ENCODE measurements at places on chromosomes 13 and 19.

- DNase-seq, result no peak
These were observed 2.8 kb upstream of the PSPN start for GRCh38 chr19:6378486-6378885.

GRCh38 chr19:54128441-54128725 is 9.2 kb upstream of the CNOT3 start:
- no peak for DNase-seq

DNA sequence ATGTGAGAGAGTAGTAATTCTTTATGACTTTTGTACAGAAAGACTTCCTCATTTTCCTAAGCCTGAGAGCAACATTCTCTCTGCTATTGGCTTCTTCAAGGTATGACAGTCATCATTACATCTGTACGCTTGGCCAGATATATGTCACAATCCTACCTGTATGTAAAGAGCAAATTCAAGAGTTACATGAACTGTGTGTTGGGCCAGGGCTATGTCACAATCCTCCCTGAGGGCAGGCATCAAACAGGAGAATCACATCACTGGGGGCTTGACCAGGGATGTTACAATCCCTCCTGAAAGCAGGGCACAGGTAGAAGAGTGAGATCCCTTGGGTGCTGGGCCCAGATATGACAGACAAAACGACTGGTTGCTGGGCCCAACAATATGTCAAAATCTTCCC is 9.8 kb upstream of the ZNF724 start:
- no peak for DNase-seq

- no peak for DNase-seq
These were observed 5.1 kb downstream of the UTP14C start for GRCh38 chr13:52029569-52029968.

DNA sequence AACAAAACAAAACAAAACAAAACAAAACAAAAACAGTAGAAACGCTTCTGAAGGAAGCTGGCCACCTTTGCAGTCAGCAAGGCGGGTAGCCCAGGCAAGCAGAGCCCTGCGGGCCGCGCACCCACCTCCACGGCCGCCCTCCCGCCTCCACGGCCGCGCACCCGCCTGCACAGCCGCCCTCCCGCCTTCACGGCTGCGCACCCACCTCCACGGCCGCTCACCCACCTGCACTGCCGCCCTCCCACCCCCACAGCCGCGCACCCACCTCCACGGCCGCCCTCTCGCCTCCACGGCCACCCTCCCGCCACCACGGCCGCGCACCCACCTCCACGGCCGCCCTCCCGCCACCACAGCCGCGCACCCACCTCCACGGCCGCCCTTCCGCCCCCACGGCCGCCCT is 9.0 kb upstream of the TIMM13 start:
- no peak for DNase-seq

GRCh38 chr19:32224371-32225244 is 120.8 kb upstream of the ZNF507 start:
- DNase-seq, result peak; percentile 19

DNA sequence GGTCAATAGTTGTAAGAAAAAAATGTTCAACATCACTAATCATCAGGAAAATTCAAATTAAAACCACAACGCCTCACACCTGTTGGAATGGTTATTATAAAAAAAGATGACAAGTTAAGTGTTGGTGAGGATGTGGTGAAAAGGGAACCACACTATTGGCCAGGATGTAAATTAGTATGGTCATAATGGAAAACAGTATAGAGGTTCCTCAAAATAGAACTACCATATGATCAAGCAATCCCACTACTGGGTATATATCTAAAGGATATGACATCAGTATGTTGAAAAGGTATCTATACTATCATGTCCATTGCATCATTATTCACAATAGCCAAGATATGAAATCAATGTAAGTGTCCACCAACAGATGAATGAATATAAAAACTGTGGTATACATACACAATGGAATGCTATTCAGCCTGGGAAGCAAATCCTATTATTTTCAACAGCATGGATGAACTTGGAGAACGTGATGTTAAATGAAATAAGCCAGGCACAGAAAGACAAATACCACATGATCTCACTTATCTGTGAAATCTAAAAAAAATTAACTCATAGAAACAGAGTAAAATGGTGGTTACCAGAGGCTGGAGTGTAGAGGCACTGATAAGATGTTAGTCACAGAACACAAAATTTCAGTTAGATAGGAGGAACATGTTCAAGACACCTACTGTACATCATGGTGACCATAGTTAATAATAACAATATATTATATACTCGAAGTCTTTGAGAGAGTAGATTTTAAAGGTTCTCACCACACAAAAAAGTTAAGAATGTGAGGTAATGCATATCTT is 56.6 kb downstream of the TBC1D4 start:
- no peak for DNase-seq

DNA sequence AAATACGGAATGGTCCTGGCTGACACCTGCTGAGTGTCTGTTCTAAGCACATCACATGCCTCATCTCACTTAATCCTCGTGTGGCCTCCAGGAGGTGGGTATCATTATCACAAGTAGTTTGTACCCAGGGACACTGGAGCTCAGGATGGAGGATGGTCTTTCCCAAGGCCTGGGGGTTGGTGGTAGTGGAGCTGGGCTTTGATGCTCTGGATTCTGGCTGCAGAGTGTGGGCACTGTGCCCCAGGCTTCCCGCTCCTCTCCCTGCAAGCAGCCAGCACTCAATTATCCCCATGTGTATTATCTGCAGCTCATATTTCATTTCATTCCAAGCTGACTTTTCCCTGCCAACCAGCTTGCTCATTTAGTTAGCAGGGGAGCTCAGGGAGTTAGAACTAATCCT is 52.1 kb downstream of the SIAH3 start:
- DNase-seq, result no peak

DNA sequence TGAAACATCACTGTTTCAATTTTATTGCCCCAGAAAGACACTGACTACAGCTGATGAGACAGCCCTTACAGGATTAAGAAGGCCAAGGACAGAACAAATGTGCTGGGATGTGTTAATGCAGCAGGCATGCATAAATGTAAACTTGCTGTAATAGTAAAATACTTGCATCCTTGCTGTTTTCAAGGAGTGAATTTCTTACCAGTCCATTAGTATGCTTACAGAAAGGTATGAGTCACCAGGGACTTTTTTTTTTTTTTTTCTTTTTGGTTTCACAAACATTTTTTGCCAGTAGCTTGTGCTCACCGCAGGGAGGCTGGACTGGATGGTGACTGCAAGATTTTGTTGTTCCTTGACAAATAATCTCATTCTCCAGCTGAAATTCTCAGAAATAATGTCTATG is 55.1 kb downstream of the GPR180 start:
- no peak for DNase-seq

GRCh38 chr13:111474136-111475002 is 153.9 kb downstream of the TEX29 start:
- no peak for DNase-seq

- DNase-seq, result no peak
These were observed 14.0 kb downstream of the XRCC1 start for GRCh38 chr19:43561139-43561970.

- DNase-seq, result no peak
These were observed 7.5 kb downstream of the RAB4B start for GRCh38 chr19:40785526-40785925.

- DNase-seq, result no peak
These were observed 20.4 kb downstream of the LMO7 start for GRCh38 chr13:75656425-75656989.

DNA sequence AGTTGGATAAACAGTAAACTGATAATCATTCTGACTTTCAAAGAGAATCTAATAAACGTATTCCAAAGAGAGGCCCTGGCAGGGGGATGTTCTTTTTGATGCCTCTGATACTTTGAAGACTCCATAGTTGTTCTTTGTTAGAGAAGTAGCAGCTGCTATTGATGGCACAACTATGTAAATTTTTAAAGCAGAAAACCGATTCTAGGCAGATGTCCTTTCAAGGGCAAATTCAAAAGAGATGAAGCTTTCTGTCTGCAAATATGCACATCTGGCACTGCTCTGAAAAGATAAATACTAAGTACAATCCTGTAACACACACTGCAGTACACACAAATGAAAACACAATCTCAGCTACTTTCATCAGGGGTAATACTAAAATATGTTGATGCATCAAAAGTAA is 250.1 kb downstream of the VWA8 start:
- DNase-seq, result no peak

- no peak for DNase-seq
These were observed 23.2 kb upstream of the MAB21L1 start for GRCh38 chr13:35499676-35500075.

- no peak for DNase-seq
These were observed 12.3 kb upstream of the WDR18 start for GRCh38 chr19:971795-972194.

- no peak for DNase-seq
These were observed 1.0 kb upstream of the BCAM start for GRCh38 chr19:44807652-44808462.

- no peak for DNase-seq
These were observed 71.7 kb downstream of the POSTN start for GRCh38 chr13:37526710-37527473.

GRCh38 chr19:1473085-1473851 is 5.7 kb downstream of the C19orf25 start:
- DNase-seq, result no peak

DNA sequence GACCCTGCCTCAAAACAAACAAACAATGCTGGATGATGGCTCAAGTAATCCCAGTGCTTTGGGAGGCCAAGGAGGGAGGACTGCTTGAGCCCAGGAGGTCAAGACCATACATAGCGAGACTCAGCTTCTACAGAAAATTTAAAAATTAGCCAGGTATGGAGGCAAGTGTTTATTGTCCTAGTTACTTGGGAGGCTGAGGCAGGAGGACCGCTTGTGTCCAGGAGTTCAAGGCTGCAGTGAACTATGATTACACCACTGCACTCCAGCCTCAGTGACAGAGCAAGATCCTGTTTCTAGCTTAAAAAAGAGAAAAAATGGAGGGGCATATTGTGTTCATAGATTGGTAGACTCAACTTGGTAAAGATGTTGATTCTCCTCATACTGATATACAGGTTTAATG is 36.2 kb downstream of the KPNA3 start:
- no peak for DNase-seq

- no peak for DNase-seq
These were observed 1.4 kb downstream of the CLIP3 start for GRCh38 chr19:36031308-36031707.

GRCh38 chr13:33153421-33154404 is 131.8 kb downstream of the STARD13 start:
- DNase-seq, result no peak

GRCh38 chr19:12052091-12052496 is 667 bp downstream of the ZNF878 start:
- no peak for DNase-seq

DNA sequence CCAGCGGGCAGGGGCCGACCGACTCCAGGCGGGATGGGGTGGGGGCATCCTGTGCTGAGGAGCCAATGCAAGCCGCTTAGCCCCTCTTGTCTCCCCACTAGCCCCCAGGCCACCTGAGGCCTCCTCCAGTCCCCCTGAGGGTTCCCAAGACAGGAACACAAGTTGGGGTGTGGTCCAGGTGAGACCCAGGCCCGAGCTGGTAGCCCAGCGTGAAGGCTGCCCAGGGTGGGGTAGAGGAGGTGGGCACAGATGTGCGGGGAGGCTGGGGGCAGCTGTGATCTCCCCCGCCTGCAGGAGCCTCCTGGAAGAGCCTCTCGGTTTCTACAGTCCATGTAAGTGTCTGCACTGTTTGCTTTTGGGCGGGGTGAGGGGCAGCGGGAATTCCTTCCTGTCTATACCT is 10.4 kb downstream of the TLE6 start:
- DNase-seq, result no peak

DNA sequence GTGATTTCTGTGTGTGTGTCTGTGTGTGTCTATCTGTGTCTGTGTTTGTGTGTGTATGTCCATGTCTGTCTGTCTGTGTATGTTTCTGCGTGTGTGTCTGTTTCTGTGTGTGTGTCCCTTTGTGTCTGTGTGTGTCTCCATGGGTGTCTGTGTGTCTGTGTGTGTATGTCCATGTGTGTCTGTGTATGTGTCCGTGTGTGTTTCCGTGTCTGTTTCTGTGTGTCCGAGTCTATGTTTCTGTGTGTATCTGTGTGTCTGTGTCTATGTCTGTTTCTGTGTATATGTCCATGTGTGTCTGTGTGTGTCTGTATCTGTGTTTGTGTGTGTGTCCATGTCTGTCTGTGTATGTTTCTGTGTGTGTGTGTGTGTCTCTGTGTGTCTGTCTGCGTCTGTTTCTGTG is 276.3 kb upstream of the SOX1 start:
- DNase-seq, result no peak

Data from central memory CD4-positive, alpha-beta T cell (primary cell).